Prostate gland (tissue), 2 donors: ENCODE measurements at places on chromosomes 7 and 10. TPM values are rescaled to one million over a fixed set of nuclear protein-coding genes. Genes with fewer than 3 reads are reported as not detected.

Gene TMEM270
- total RNA-seq: 4.9 TPM

Gene WNT2
- total RNA-seq: 1.1 TPM

Gene IFIT1B
- total RNA-seq: not detected

Gene SLC13A1
- total RNA-seq: not detected

Gene MACC1
- total RNA-seq: 3.0 TPM
